Pons (tissue), 1 donor: ENCODE measurements at places on chromosomes 2 and 18.

- DNase-seq = no peak
Observed at GRCh38 chr2:207244971-207245925, 79.5 kb upstream of the KLF7 start.

DNA sequence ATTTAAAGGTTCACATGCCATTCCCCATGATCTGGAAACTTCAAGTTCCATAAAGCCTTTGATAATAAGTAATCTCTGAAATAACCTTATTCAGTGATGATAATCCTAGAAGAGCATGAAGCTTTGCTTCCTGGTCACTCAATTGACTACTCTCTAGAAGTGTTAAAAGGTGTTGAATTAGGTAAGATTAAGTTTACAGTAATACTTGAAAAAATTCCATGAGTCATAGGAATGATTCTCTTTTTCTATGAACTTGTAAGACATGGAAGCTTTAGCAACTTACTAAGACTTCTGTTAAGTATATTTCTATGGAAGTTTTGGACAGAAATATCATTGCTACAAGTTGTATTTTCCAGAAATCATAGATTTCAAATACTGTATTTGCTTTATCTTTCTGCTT is 100.6 kb downstream of the MYO1B start:
- no peak for DNase-seq

DNA sequence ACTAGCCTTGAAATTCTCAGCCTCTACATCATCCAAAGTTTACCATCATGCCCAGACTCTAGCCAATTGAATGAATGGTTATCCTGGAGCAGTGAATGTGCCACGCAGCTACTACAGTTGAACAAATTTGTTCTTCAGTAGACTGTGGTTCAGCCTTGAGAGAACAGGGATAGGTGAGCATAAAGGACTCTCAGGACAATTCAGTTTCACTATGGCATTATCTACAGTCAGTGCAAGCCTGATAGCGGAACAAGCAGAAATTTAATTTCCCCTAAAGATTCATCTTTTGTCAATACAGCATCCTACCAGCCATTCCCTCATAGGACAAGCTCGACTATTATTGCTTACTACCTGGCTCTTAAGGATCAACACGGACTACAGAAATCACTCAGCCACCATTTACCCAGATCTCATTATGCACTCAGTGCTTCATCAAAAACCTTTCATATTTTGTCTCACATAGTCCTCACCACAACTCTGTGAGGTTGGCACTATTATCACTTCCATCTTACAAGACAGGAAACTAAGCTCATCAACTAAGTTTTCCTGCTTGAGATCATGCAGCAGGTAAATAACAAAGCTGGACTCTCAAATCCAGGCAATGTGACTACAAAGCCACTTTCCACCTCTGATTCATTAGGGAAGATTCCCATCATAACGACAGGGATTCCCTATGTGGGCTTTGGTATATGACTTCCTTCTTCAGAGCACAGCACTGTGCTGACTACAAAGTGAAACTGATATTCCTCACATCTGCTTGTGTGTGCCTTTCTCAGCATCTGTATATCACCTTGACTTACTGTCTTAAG is 181.5 kb upstream of the ACVR2A start:
- peak; percentile 5 for DNase-seq

- DNase-seq = peak; percentile 32
Observed at GRCh38 chr2:37389989-37390765, 45.7 kb downstream of the QPCT start.

- peak; percentile 20 for DNase-seq
Observed at GRCh38 chr2:47227532-47228279, 72.6 kb upstream of the STPG4 start.

DNA sequence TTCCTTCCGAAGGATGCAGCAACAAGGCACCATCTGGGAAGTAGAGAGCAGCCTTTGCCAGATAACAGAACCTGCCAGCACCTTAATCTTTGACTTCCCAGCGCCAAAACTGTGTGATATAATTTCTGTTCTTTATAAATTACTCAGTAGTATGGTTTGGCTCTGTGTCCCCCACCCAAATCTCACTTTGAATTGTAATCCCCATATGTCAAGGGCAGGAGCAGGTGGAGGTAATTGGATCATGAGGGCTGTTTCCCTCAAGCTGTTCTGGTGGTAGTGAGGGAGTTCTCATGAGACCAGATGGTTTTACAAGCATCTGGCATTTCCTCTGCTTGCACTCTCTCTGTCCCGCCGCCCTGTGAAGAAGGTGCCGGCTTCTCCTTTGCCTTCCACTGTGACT is 899.9 kb downstream of the TRIB2 start:
- peak; percentile 10 for DNase-seq

- DNase-seq = peak; percentile 37
Observed at GRCh38 chr2:196590286-196590685, 49.2 kb upstream of the CCDC150 start.

GRCh38 chr2:15184491-15184890 is 376.6 kb downstream of the NBAS start:
- no peak for DNase-seq

GRCh38 chr2:174002679-174003078 is 37.5 kb upstream of the SP3 start:
- DNase-seq = no peak

DNA sequence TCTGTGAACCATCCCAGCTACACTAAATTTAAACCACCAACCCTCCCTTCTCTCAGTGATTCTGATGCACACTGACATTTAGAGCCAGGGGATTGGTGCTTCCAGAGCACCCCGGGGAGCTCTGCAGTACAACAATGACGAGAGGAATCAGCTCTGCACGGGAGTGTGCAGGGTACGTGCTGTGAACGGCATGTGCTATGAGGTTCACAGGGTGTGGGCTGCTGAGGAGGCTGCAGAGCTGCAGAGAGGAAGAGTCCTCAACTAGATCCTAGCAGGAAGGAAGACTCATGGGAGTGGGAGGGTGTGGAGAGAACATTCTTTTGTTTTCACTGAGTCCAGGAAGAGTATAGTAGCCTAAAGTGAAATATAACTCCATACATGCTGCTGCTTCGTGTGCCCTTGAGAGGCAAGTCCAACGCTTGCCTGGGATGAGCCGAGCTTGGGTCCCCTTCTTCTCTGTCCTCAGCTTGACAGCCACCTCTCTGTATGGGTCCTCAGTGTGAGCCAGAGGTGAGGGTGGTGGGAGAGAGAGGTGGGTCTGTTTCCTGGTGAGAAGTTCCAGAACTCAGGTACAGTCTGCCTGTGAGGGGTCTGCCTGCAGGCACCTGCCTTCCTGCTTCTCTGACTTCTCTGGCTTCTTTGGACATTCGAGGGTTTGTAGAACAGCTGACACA is 118.8 kb downstream of the CTIF start:
- no peak for DNase-seq

DNA sequence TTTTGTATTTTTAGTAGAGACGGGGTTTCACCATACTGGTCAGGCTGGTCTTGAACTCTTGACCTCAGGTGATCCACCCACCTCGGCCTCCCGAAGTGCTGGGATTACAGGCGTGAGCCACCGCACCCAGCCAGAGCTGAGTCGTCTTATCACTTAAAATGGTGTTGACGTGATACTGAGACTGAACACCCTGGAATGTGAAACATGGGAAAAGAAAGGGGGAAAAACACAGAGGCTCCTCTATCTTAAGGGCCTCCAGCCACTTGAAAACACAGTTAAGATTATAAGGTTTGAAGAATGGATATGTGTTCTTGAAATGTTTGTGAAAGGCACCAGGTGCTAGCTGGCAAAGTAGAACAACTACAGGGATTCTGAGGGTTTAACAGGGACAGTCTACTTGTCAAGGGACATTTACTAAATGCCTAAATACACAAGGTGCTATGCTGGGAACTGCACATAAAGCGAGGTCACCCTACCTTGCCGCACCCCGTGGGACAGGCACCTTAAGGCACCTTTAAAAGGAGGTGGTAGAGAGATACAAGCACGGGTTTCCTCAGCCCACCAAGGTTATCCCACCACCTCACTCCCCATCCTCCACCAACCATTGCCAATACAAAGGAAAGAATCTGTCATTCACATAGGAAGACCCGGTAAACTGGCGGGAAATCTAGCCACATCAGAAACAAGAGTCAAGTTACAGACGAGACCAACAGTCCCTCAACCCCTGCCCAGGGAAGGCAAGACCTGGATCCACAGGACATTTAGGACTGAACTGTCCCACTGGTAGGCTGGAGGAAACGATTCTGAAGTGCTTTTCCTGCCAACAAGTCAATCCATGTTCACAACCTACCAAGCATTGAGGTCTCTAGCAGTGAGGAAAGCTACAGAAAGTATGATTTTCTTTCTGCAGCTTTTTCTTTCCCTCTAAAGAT is 43.4 kb downstream of the STK39 start:
- DNase-seq = no peak

DNA sequence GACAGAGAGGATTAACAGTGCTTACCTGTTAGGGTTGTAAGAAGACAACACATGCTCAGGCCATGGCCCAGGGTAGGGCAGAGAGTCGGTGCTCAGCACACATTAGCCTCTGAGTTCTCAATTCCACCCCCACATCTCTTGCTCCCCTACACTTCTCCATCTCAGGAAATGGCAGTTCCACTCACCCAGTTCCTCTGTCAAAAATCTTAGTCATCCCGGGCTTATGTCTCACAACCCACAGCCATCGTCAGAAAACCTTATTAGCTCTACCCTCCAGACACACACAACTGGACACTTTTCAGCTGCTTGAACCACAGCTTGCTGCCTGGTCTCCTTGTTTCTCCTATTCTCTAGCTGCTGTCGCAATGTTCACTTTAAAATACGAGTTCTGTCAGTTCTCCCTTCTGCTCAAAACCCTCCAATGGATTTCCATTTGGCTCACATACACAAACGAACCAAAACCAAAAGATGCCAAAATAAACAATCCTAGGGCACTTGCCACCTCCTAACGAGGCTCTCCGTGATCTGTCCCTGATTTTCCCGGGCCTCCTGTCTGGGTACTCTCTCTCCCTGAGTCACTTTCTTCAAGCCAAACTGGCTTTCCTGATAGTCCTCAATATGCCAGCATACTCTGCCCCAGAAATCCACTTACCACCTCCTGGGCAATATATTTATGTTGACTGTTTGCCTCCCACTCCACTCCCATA is 89.7 kb downstream of the KCTD1 start:
- DNase-seq = no peak

GRCh38 chr2:218026676-218027425 is 24.1 kb upstream of the TNS1 start:
- DNase-seq = no peak
